Cortex of kidney (tissue), 1 donor: ENCODE measurements at places on chromosomes 7 and 10.

DNA sequence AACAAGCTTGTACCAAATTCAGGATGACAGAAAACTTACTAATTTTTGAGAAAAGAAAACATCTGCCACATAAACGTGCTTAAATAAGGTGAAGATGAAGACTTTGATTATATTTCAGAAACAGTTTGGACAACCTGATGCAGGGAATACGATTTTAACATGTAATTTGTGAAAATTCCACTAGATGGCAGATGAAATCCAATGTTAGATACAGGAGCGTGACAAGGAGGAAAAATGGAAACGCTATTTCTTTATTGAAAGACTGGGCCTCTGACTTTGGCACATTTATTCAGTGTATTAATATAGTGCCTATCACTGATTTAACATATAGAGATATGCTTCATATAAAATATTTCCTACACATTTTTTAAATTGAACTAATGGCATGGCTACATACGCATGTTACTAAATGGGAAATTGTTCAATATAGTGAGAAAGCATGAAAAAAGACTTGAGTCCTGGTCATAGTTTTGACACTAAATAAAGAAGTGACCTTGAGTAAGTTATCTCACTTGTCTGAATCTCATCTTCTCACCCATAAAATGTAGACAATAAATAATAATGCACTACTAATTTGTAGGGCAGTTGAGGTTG lies 60.7 kb downstream of the CD36 start:
- no peak for DNase-seq

DNA sequence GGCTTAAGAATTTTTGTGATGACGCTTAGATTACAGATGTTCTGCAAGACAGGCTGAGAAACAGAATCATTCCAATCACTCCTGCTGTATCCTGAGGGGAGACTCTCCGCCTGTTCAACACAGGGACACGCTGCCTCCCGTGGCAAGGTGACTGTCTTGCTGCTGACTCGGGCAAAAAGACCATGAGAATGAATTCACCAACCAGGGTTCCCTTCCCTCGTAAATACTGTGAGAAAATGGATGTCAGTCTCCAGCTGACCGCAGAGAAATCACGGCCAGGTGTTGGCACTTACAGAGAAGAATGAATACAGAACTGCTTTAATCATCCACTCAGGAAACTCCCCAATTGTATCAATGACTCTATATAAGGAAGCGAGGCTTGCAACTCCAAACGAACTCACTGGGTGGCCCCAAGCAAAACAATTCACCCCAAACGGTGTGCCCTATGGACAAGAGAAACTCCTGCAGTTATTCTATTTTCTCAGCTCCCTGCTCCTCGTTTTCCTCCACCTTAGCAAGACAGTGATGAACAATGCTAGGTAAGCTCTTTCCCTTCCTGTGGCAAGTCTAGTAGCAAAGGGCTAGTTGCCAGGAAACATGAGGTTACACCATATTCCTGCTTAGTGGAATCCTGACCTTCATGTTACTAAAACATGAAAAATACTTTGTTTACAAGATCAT lies 22.8 kb downstream of the GNA12 start:
- no peak for DNase-seq

DNA sequence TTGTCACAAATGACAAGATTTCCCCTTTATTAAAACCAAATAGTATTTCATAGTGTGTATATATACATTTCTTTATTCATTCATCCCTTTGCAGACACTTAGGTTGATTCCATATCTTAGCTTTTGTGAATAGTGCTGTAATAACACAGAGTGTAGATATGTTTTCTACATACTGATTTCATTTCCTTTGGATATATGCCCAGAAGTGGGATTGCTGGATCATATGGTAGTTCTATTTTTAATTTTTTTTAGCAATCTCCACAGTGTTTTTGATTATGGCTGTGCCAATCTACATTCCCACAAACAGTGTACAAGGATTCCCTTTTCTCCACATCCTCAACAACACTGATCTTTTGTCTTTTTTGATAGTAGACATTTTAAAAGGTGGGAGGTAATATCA lies 46.4 kb downstream of the CSTF2T start:
- no peak for DNase-seq

DNA sequence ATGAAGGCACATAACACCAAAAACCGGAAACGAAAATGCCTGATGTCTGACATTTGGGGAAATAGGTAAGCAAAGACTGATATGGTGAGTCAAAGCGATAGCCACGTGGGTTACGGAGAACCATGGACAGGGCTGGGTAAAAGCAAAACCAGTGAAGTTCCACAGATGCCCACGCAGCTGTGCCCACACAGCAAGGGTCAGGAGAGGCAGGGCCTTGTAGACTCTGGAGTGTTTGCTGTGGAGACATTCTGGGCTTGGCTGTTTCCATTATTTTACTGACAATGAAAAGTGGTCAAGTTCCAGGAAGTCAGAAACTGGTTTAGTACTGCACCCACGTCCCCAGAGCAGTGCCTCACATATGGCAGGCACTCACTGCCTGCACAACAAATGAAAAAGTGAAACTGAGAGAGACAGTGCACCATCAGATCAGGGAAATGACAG lies 148.7 kb downstream of the ZMYND11 start:
- DNase-seq: no peak
